MCF 10A (cell line): ENCODE measurements at places on chromosomes 2 and 18. TPM values are rescaled to one million over a fixed set of nuclear protein-coding genes. Genes with fewer than 3 reads are reported as not detected.

PFN4 gene
- total RNA-seq, result 1.8 and 2.6 TPM in 2 replicates

PCARE gene
- not detected in 2 replicates for total RNA-seq

STAT1 gene
- 32.3 and 36.9 TPM in 2 replicates for total RNA-seq

ICOS gene
- total RNA-seq, result not detected in 2 replicates

GALNT3 gene
- total RNA-seq, result 20.2 and 24.2 TPM in 2 replicates

LINC00305 gene
- total RNA-seq, result not detected in 2 replicates

FOXD4L1 gene
- total RNA-seq, result 0.63 and 0.98 TPM in 2 replicates

ANKRD36C gene
- total RNA-seq, result 14.5 TPM in 2 replicates

RBFA gene
- 38.2 and 47.4 TPM in 2 replicates for total RNA-seq

ALLC gene
- total RNA-seq, result not detected in 2 replicates

DNER gene
- 49.2 and 62.6 TPM in 2 replicates for total RNA-seq
